ENCODE measurements at places on chromosomes 16 and 17.

DNA sequence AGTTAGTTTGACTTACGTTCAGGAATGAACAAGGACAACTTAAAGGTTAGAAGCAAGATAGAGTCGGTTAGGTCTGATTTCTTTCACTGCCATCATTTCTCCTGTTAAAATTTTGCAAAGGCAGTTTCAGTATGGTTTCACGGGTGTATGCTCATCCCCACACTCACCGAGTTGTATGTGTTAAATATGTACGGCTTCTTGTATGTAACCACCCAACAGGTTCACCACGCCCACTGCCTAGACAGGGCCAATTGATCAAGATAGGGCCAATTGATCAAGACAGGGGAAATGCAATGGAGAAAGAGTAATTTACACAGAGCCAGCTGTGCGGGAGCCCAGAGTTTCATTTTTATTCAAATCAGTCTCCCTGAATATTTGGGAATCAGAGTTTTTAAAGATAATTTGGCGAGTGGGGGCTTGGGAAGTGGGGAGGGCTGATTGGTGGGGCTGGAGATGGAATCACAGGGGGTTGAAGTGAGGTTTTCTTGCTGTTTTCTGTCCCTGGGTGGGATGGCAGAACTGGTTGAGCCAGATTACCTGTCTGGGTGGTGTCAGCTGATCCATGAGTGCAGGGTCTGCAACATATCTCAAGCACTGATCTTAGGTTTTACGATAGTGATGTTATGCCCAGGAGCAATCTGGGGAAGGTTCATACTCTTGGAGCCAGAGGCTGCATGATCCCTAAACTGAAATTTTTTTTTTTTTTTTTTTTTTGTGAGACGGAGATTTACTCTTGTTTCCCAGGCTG is 62.4 kb upstream of the PLCG2 start:
- DNase-seq = no peak

GRCh38 chr16:62021161-62021581 is 15.1 kb downstream of the CDH8 start:
- DNase-seq = no peak

DNA sequence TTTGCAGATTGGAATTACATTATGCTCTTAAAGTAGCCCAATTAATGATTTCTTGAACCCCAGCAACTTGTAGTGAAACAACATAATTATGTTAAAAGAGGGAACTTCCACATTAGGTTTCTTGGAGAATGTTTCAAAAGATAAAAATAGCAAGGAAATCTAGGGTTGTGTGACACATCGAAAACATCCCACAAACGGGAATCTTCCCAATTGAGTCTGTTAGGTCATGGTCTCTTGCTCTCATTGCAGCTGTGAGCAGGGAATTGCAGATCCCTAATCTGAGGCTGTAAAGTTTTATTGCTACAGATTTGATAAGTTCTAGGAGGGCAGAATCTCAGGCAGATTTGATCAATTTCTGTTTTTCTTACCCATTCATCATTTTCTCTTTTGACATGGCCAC is 6.7 kb upstream of the LPO start:
- no peak for DNase-seq

- DNase-seq = no peak
Observed at GRCh38 chr17:82324566-82325285, 7.3 kb upstream of the CD7 start.

GRCh38 chr16:3781421-3781820 is 64.1 kb upstream of the TRAP1 start:
- no peak for DNase-seq

GRCh38 chr16:52492789-52493357 is 54.1 kb downstream of the TOX3 start:
- DNase-seq = no peak

- DNase-seq = no peak
Observed at GRCh38 chr16:88047462-88047861, 96.2 kb downstream of the BANP start.

GRCh38 chr17:77549726-77550366 is 408.7 kb upstream of the TNRC6C start:
- DNase-seq = no peak

GRCh38 chr17:2609091-2609490 is 15.6 kb downstream of the PAFAH1B1 start:
- DNase-seq = no peak

DNA sequence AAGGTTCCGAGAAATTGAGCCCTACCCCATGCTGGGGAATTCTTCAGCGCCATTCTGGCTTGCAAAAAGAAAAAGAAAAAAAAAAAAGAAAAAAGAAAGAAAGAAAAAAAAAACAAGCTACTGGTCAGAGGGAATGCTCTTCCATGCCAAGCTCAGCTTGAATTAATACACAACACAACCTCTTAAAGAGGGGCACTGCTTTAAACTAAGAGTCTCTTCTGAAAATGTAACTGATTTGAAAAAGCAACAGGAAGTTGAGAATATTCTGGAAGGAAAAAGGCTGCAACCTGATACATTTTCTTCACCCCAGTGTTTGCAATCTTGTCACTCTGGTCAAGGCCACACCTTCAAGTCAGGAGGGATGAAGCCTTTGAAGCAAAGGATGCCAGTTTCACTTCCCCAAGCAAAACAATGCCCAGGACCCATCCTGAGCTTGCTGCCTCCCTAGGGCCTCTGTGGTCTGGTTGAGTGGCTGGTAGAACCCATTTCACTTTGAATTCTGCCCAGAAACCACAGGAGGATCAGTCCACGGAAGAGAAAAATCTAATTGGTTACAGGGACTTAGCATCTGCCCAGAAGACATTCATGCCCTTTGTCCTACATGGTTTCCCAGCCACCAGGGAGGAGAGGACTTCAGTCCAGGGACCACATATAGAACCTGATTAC is 389.7 kb downstream of the SOX9 start:
- DNase-seq = no peak

Data from T-helper 1 cell (primary cell).